GM18507 (cell line): ENCODE measurements at places on chromosomes 1 and 21.

DNA sequence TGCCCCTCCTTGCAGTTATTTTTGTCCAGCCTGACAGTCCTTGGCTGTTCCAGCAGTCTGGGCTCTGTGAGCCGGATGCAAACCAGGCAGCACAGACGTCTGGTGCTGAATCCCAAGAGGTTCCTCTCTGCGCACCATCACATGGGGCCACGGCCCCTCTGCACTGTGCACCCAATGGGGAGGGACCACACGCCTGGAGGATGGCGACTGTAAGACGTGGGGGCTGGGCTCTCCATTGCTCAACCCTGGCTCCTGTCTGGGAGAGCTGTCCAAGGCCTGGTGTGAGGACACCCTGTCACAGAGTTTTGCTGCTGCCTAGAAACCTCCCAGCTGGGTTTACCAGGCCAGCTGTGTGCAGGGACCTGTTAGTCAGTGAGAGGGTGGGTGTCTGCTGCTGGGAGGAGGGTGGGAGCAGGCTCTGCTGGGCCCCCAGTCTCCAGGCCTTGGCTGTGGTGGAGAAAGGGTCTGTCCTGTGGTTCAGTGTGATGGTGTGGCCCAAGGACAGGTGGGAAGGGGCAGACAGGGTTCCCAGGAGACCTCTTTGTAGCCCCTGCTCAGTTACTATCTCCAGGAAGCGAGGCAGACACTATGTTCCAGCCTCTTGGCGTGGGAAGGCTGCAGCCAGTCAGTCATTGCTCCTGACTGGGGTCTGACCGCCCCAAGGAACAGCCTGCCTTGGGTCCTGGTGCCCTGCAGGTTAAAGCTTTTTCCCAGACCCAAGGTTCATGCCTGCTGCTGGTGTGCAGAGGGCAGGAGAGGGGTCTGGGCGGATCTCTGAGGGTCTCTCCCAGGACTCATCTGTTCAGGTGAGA, 13.8 kb downstream of the HEYL start:
- no peak for DNase-seq

- no peak for DNase-seq
Observed at GRCh38 chr1:111938536-111938935, 50.9 kb downstream of the KCND3 start.

DNA sequence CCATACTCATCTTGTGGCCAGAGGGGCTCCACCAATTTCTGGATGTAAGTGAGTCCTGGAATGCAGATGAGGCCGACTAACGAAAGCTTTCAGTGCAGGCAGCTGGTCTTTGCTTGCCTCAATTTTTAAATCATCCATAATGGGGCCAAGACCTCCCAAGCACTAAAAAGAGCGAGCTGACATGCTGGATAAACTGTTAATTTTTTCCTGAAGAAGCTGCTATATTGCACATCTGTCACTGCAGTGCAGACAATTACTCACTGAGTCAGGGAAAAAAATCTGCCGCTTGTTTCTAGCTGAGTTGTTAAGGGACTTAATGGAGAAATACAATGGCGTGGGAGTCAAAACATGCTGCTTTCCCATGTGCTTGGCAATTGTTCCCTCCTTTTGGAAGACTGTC, 205.5 kb downstream of the GPATCH2 start:
- DNase-seq, result no peak

DNA sequence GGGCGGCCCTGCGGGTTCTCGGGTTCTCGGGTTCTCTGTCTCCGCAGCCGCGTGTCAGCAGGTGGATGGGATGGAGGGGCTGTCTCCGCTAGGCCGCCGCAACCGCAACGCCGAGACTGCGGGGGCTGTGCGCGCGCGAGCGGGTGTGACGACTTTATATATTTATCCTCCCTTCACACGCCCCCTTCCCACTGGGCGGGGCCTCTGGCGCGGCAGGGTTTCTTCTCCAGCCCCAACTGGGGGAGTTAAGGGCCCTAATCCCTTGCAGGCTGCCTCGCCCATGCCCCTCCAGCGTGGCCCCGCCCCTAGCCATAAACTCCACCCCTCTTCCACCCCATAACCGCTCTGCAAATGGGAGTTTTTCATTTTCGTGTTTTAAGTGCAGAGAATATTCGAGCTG, 3.4 kb downstream of the IGSF21 start:
- DNase-seq, result no peak

GRCh38 chr1:95520390-95520789, 286.4 kb downstream of the RWDD3 start:
- no peak for DNase-seq

DNA sequence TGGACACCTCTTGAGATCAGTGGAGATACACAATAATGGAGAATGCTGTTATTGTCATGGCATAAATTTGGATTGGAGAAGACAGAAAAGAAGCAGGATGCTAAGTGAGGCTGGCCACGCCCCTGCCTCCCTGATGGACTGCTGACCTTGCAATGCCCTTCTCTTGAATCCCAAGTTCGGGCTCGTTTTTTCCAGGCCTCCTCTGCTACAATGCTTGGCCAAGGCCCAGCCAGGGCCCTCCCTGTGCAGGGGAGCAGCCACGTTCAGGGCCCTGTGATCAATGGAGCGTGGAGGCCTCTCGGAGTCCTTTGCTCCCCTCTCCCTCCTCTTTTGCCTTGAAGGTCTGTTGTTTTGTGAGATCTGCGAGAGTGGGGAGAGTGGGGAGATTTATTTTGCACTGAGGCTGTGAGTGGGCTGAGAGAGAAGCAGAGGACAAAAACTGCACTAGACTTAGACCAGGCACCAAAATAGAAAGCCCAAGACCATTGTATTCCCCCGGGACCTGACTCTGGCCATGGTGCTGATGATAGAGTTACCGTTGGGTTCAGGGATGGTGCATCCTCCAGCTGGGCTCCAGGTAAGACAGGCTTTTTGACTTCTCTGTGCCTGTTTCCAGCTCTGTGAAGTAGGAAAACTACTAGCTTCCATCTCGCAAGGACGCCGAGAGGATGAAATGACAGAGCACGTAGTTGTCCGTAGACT, 268.6 kb downstream of the KAZN start:
- DNase-seq, result no peak

- no peak for DNase-seq
Observed at GRCh38 chr1:19468397-19468956, 16.9 kb downstream of the CAPZB start.

DNA sequence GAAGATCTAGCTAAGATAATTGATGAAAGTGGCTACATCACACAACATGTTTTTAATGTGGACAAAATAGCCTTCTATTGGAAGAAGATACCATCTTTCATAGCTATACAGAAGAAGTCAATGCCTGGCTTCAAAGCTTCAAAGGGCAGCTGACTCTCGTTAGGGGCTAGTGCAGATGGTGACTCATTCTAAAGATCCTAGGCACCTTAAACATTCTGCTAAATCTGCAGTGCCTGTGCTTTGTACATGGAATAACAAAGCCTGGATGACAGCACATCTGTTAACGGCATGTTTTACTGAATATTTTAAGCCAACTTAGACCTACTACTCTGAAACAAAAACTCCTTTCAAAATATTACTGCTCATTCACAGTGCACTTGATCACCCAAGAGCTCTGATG, 65.6 kb upstream of the USP24 start:
- no peak for DNase-seq
